ENCODE measurements at places on chromosomes 7 and 10.

GRCh38 chr7:144622745-144623144, 213.1 kb downstream of the TPK1 start:
- no peak for DNase-seq

DNA sequence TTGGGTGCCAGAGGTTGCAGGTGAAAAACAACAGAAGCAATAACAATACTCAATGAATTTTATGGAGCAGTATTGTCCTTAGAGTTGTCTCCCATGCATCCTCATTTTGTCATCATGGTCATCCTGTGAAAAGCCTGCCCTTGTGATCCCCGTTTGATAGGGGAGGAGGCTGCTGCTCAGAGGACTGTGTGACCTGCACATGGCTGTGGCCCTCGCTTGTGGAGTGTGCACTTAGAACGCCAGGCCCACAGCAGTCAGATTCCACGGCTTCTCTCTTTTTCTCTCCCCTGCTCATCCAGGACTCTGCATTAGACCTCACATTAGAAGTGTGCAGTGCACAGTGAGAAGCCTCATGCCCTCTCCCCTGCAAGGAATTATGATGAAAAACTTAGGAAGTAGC, 491.1 kb upstream of the KLF6 start:
- DNase-seq = no peak

DNA sequence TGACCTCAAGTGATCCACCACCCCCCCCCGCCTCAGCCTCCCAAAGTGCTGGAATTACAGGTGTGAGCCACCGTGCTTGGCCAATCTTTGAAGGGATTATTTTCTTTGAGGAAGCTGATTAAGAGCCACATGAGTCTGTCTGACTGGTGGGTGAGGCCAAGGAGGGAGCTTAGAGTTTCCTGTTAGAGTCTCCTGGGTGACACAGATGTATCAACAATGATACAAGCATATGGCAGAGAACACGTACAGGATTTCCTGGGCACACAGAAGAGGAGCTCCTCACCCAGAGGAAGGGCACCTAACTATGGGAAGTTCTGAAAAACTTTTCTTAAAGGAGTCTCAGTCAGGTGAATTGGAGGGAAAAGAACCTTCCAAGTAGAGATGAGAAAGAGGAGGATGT, 69.4 kb downstream of the GOLGA7B start:
- DNase-seq = peak; percentile 3

GRCh38 chr10:78190051-78190825, 156.6 kb downstream of the RPS24 start:
- DNase-seq = no peak

GRCh38 chr7:28356619-28357018, 55.7 kb upstream of the CREB5 start:
- DNase-seq = no peak

- DNase-seq = peak; percentile 13
Observed at GRCh38 chr10:71547312-71547711, 150.6 kb downstream of the CDH23 start.

Measured in choroid plexus epithelial cell (primary cell).